ENCODE measurements at places on chromosomes 12 and 14. TPM values are rescaled to one million over a fixed set of nuclear protein-coding genes. Genes with fewer than 3 reads are reported as not detected.

Gene SERPINA3
- 1.3 TPM for total RNA-seq

Gene ZFYVE21
- 55.0 TPM for total RNA-seq

Gene SLC7A8
- total RNA-seq: 1.4 TPM

Gene ANO4
- 0.38 TPM for total RNA-seq

Gene SLC39A2
- not detected for total RNA-seq

Gene GLT8D2
- total RNA-seq: 14.8 TPM

Gene ACOT6
- not detected for total RNA-seq
